ENCODE measurements at places on chromosomes 16 and 17.
A peak's percentile ranks its signal among the peaks of the same experiment; 100 is the strongest.

GRCh38 chr17:48577946-48578615 lies at the start of gene HOXB4:
Gene HOXB4, minus strand, starts transcription at chr17:48578350. Its CDS starts 31 bp downstream, at chr17:48578319.
- peak; percentile 77 for DNase-seq

GRCh38 chr17:31561469-31562375 lies 170.2 kb downstream of the RAB11FIP4 start:
- DNase-seq, result no peak

- DNase-seq, result no peak
Observed at GRCh38 chr16:72985995-72986394, 61.9 kb downstream of the ZFHX3 start.

DNA sequence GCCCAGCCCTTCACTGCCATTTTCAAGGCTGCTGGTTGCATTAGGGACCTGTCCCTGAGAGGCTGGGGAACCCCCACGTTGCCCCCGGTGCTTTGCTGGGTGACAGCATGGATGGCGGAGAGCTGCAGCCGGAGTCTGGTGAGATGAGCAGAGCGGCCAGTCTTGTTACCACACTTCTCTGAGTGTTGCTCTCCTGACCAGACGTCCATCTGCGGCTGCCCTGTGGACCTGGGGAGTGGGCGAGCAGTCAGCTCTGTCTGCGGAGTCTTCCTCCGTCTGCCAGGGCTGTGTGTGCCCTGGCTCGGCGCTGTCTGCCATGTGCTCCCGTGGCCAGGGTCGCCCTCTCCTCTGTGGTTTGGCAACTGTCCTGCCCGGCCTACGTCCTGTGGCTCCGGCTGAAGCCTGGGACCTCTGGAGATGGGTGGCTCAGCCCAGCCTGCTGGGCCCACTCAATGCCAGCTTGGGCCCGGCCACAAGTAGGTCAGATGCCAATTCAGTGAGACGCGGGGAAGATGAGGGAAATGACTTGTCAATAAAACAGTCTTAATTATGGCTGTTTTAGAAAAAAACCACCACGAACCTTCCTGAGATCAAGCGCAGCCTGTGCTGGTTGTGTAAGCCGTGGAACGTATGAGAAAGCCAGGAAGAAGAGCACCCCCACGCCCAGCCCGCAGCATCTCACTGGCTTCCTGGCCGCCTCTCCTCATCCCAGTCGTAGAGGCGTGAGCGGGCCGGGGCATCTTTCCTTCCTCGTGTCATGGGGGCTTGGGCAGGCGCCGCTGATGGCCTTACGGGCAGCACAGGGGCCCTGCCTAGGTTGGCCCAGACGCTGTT lies 7.9 kb downstream of the KCTD5 start:
- DNase-seq, result no peak

DNA sequence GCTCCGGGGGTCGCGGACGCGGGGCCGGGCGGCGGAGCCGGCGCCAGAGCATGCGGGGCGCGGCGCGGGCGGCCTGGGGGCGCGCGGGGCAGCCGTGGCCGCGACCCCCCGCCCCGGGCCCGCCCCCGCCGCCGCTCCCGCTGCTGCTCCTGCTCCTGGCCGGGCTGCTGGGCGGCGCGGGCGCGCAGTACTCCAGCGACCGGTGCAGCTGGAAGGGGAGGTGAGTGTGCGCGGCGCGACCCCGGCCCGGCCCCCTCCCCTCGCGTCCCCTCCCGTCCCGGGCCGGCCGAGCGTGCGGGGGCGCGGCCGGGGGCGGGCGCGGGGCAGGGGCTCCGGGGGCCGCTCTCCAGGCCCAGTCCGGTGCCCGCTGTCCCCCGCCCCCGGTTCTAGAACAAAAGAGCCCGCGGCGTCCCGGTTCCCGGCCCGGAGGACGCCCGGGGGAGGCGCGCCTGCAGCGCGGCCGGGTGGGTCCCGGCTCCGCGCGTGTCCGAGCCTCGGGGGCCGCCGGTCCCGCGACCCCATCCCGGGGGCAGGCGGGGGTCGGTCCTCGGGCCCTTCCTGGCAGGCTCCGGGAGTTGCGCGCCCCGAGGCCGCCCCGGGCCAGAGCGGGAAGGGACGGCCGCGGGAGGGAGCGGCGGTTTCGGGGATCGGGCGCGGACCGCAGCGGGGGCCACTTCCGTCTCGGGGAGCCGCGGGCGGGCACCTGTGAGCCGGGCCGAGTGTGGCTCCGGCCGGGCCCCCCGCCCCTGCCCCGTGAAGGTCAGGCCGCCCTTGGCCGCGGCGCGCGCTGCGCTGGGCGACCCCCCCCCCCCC lies 563 bp downstream of the METRNL start:
- DNase-seq, result peak; percentile 22

GRCh38 chr17:51645056-51645455 lies 384.7 kb downstream of the UTP18 start:
- no peak for DNase-seq

Data from CD4-positive, alpha-beta T cell treated with Interleukin-17A for 4 hours (primary cell).